ENCODE measurements at places on chromosomes 3 and 15.

DNA sequence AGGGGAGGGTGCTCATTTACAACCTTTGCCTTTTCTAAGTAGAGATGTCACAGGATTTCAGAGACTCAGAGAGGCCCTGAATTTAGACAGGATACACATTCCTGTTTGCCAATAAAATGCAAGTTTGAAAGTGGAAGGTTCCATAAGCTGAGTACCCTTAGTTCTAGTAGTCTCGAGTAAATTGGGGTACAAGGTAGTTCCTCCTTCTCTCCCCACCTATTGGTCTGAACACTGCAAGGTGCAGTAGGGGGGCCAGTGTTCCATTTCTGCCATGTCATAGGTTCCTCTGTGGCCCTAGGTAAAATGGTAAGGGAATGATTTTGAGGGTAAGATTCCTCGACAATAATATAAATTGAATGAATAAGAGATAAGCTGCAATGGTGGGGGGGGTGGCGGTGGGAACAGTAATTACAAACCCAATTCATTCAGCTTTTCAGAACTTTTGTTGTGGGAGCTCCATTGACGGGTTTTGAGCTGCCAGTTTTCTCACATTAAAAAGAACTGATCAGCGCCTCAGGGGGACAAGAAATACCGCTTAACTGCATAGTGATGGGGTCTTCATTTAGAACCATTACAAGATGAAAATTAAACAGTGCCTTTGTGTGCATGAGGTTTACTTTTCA is 5.9 kb downstream of the SOX2 start:
- no peak for DNase-seq

- no peak for DNase-seq
Observed at GRCh38 chr3:38616111-38616510, 33.4 kb downstream of the SCN5A start.

- DNase-seq: no peak
Observed at GRCh38 chr3:197362081-197362480, 63.7 kb upstream of the DLG1 start.

DNA sequence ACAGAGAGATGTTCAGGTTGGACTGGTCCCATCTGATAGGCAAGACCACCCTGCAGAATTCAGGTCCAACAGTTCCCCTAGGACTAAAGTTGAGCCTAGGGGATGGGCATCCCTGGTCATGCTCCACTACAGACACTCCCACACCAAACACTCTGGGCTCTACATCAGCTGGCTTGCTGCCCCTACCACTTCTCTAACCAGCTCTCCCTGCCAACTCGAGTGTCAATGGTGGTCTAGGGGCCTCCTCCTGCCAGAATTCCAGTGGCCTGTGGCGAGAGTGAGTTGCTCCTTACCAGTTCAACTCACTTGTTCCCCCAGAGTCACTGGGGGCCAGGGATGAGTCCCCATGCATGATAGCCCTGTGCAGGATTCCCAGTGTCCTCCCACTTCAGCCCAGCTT is 316.2 kb upstream of the PPP2R3A start:
- no peak for DNase-seq

- no peak for DNase-seq
Observed at GRCh38 chr3:115450036-115450435, 173.3 kb upstream of the GAP43 start.

DNA sequence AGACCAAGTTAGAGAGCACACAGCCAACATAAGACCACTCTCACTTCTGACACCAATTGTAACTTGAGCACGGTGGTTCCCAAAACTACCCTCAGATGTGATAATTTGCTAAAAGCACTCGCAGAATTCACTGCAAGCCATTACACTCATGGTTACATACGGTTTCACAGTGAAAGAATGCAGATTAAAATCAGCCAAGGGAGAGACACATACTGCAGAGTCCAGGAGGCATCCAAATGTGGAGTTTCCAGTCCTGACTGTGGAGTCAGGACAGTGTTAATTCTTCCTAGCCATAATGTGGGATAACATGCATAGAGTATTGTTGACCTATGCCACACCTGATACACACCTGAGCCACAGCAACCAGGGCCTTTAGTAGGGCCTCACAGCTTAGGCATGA is 956.4 kb downstream of the NTRK3 start:
- no peak for DNase-seq

GRCh38 chr15:61655881-61656280 is 404.4 kb downstream of the VPS13C start:
- DNase-seq: no peak

DNA sequence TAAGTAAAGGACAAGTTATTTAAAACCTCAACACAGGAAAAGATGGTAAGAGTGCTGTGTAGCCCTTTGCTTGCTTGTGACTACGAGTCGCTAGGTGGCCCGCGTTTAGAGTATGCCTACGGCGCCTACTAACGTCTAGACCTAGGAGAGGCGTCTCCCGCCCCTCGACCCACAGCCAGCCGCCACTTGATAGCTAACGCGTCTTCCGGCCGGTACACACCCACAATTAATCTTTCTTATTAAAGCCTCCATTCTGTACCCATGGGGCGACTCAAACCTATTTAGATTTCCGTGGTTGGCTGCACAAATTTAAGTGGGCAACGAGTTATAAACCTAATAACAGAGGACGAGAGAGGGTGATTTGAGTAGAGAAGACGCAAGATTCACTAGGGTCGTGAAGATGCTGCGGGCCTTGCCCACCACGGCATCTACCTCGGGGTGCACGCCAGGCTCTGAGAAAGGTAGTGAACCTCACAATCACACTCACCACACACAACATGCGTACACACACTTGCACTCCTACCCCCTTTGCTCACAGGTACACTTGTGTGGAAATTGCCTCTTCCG is 12.0 kb downstream of the SOX2 start:
- DNase-seq: peak; percentile 79

DNA sequence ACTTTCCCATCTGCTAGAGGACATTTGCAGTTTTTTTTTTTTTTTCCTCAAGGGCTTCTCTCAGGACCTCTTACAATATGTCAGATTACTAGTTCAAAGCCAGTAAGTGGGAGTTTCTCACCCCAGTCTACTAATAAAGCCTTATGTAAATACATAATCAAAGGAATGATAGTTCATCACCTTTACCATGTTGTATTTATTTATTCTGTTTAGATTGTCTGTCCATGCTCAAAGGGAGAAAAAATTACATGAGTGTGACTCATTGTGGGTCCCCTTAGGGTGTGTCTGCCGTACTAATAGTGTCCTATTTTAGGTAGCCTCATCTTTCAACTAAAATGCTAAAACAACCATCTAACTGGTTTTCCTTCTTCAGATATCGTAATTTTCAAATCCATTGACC is 917.6 kb downstream of the EPHA3 start:
- DNase-seq: no peak

DNA sequence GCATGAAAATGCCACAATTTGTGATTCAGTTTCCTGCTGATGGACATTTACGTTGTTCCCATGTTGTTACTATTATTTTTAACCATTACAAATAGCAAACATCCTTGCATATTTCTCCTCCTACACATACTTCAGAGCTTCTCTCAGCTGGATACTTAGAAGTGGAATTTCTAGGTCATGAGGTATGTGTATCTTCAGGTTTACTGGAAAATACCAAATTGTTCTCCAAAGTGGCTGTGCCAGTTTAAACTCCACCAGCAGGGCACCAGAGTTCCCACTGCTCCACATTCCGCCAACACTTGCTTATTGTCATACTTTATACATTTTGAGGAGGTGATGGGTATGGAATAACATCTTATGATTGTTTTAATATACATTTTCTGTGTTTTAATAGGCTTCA is 45.7 kb downstream of the PRR23E start:
- no peak for DNase-seq

All from GM23338 (cell line).